ENCODE measurements at places on chromosomes 2 and 18.

- no peak for DNase-seq
Measured at GRCh38 chr2:8608411-8608954, 73.4 kb upstream of the ID2 start.

GRCh38 chr18:10715791-10716190, 190.0 kb downstream of the NAPG start:
- DNase-seq: no peak

GRCh38 chr2:239818086-239818485, 207.1 kb downstream of the NDUFA10 start:
- no peak for DNase-seq

DNA sequence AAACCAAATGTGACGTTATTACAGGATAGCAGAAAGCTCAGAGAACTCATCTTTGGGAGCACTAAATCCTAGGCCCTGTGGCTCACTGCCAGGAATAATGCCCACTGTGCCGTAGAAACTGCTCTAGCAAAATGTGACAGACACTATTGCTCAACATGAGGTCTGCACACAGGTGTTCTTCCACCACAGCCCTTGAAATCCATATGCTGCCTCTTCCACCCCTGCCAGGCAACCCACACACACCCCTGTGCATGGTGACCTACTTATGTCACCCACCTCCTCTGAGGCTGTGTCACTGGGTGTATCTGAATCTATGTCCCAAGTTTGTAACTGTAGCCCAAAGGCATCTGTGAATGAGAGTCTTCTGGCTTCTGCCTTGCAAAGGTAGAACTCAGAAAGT, 66.1 kb upstream of the MBOAT2 start:
- DNase-seq: no peak

- no peak for DNase-seq
Measured at GRCh38 chr2:63851691-63852311, 10.1 kb downstream of the UGP2 start.

DNA sequence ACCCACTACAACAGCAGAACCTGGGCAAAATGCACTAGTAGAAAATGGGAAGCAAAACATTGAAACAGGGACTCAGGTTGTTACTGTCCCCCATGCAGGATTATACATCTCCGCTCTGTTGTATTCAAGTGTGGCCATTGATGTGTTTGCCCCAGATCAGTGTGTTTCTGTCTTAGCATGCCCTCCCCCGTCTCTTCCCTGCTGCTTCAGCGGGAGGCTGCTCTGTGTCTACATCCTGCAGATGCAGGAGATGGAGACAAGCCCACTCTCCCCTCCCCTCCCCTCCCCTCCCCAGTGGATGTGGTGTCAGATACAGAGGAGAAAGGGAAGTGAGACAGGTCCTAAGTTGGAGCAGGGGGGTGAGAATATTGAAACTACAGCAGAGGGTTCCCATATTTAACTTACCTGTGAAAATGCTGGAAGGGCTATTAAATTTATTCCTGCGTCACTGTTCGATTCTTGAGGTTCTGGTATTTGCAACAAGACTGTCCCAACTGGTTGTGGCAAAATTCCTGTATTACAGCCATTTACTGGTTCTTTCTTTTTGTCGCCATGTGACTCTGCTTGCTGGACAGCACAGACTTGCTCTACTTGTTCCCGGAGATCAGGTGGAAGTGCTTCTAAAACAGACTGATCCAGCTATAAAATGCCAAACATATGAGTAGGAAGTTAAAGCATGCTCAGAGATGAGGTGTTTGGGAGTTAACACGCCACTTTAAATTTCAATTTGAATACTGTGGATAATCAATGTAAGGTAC, 67.0 kb downstream of the EIF5B start:
- no peak for DNase-seq

- no peak for DNase-seq
Measured at GRCh38 chr2:96154506-96155380, 9.5 kb upstream of the DUSP2 start.

- DNase-seq: no peak
Measured at GRCh38 chr2:176753752-176754474, 458.7 kb upstream of the HNRNPA3 start.

- DNase-seq: no peak
Measured at GRCh38 chr2:126864861-126865260, 33.8 kb upstream of the TEX51 start.

DNA sequence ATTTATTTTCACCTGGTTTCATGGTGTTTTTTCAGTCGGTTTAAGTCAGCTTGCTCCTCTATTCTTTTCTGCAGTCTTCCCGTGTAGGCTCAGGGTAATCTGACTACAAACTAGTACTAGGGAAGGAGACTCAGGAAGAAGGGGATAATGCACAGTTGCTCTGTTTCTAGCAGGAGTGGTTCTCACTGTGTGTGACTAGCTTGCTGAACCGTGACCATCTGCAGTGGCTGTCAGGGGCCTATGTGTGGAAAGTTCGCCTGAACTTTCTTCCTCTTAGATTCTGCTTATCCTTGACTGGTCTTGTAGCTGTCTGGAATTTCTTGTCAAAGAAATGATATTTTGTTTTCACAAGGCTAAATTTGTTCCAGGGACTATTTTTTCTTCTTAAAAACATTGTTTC, 46.3 kb upstream of the AQP4 start:
- DNase-seq: peak; percentile 3

- no peak for DNase-seq
Measured at GRCh38 chr18:11849841-11850634, 1.2 kb upstream of the CHMP1B start.

DNA sequence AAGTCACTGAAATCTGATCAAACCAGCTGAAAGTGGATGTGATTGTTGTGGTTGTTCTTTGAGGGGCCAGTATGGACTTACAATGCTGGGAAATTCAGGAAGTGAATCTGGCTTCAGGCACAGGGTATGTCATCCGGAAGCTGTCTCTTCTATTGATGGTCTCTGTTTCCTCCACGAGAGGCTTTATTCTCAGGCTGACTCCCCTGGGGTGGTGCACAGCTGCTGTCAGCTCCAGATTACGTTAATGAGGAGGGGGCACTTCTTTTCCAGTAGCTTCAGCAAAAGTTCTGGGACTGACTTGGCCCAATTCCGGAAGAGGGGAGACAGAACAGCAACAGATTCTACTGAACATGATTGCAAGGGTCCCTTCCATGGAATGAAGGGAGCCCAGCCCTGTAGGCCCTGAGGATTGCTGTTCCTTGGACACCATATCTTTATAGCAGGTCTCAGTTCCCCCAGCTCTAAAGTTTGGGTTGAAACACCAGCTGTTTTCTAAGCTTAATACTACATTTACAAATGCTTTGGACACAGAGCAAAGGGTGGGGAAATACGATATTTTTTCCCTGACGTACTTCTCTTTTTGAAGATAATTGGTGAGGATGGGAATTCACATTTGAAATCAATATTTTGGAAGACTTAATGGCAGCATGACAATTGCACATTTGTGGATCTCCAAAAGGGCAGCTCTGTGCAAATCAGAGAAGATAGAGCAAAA, 400.9 kb downstream of the TSN start:
- DNase-seq: no peak

DNA sequence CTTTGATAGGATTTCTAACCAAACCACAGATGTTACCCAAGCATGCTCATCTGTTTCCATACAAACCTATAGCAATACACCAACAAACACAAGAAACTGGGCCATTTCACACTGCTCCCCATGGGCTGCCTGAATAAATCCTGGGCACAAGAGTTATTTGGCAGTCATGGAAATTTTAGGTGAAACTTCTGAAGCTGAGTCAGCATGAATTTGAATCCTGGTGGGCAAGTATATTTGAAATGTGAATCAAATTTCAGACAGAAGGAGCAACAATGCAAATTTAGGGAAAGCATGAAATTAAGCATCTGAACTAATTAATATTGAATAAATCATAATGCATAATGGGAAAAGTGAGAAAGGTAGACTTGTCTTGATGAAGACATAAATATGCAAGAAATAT, 15.9 kb upstream of the TRIM43 start:
- no peak for DNase-seq

DNA sequence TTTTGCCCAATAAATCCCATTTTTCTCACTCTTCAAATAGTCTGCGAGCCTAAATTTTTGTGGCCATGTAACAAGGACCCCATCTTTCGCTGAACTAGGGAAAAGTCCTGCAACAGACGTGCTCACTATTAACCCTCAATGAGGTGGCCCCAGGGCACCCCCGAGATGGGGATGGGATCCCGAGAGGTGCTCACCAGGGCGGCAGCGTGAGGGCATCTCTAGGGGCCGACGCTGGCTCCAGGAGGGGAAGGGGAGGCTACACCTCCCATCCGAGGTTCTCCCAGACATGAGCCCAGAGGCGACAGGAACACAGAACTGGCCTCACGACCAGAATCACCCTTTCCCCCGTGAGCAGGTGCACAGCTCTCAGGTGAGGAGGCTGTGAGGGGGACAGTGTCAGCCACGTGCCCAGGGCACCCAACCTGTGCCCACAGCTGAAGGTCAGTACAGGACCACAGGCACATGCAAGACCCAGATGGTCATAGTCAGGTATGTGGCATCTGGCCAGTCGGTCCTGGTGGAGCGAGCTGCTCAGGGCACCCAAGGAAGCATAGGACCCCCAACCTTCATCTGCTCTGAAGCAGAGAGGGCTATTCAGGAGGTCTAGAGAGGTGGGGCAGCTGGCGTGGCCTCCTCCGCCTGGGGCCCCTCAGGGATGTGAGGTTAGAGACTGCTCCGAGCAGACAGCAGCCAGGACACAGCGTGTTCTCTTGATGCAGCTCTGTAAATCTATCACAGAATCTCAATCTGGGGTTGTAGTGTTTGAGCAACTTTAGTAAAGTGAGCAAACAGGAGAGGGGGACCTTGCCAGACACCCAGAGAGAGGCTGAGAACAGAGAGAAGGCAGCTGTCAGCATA, 62.8 kb downstream of the PXDN start:
- DNase-seq: no peak

DNA sequence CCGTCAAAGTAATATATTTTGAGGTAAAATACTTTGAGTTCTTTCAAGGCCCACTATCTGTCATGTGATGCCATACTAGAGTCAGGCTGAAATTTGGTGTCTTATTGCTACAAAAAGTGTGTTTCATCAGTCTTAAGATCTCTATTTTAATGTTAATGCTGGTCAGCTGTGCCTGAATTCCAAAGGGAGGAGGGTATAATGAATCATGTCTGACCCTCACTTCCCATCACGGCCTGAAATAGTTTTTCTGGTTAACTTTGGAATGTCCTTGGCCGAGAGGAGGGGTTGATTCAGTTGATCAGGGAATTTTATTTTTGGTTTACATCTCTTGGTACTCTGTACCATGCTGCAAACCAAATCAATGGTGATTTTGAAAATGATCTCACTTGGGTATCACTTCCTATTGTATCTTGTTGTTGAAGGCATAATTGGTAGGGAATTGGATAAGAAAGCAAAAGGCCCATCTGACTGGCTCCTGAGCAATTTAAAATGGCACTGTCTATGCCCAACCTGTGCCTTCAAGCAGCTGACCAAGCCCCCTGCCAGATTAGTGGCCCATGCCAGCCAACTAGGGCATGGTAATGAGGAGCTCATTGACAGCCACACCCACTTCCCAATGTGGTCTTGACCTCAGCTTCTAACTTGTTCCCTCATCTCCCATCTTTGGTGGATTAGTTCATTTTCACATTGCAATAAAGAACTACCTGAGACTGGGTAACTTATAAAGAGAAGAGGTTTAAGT, 6.1 kb upstream of the SLC35F5 start:
- DNase-seq: no peak

DNA sequence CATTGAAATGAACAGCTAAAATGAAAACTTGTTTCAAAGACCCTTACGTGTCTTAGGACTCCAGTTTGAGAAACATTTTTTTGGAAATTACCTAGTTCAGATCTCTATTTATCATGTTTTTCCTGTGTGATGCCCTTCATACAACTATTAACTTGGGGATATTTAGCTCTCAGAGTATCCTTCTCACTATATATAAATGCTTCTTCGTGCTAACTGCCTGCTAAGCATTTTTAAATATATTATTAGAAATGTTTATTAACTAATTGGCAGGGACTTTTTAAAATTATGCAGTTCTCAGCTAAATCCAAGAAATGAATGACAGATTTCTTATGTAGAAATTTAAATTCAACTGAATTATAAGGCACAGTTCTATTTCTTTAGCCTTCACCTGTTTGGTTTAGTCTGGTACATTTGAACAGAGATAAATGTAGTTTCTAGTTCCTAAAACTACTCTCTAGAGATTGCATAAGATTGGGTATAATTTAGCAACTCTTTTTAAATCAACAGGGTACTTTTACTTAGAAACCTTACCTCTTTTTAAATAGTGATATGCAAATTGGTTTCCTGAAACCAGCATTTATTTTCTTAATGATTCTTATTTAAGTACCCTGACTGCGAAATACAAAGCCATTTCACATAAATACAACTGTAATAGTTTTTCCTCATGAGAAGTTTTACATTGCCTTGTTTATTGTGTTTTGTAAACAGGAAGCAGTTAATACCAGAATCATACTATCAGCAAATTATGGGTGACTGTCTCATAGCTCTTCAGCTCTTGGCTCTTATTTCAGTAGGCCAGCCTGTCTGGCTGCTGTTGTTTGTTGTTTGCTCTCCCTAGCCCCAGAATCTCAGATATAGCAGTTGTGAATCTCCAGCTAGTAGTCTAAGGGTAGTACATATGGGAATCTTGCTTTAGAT, 140.7 kb downstream of the PTRHD1 start:
- no peak for DNase-seq
